ENCODE measurements at places on chromosomes 7 and 10.

GRCh38 chr10:117622471-117623184 is 80.1 kb downstream of the EMX2 start:
- no peak for DNase-seq

- no peak for DNase-seq
Measured at GRCh38 chr7:64951250-64951848, 39.5 kb downstream of the ZNF117 start.

DNA sequence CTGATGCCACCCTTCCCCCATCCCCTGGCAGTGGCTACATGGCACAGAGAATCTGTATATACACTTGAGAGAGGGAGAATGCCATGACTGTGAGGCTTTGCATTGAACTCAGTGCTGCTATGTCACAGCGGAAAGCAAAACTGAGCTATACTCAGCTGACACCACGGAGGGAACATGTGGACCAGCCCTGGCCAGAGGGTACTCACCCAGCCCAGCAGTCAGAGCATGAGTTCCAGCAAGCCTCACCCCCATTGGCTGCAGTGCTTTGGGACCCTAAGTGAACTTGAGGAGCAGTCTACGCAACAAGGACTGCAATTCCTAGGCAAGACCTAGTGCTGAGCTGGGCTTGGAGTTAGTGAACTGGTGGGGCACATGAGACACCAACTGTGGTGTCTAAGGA is 10.3 kb upstream of the AOC1 start:
- no peak for DNase-seq

GRCh38 chr10:87544721-87545120 is 40.0 kb downstream of the MINPP1 start:
- DNase-seq, result no peak

DNA sequence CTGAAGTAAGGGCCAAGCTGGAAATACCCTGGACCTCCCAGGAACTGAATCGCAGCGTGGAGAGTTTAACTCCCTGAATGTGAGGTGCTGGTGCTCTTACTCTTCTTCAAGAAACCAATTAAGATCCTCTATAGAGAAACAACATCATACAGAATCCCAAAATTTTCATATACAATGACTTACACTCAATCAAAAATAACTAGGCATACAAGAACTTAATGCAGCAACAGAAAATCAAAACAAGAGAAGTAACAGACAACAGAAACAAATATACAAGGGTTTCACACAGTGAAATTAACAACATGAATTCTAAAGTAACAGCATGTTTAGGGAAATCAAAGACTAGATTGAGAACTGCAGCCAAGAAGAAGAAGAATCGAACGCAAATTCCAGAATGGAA is 37.7 kb downstream of the RNF216 start:
- no peak for DNase-seq

GRCh38 chr10:96025566-96025965 is 17.8 kb upstream of the CCNJ start:
- no peak for DNase-seq

Measured in transverse colon (tissue), 4 donors.